Memory B cell (primary cell): ENCODE measurements at places on chromosomes 5 and 9.

- no peak for DNase-seq
Measured at GRCh38 chr5:35656721-35657120, 39.1 kb downstream of the SPEF2 start.

DNA sequence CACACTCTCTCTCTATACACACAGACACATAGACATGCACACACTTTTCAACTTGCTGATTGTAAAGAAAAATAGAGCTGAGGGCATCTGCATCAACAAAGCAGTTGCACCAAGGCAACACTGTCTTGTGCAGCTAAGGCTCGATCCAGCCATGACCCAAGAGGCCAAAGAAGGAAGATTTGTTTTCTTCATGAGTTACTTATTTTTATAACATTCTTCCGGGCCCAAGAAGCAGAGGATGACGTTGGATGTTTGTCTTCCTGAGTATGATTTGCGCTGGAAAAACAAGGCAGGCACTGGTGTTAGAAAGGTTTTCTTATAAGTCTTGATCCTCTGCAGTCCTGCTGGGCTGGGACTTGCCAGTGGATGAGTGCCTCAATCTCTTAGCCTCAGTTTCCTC lies 344.1 kb downstream of the ADAMTS6 start:
- DNase-seq, result no peak

GRCh38 chr5:164361986-164362385 lies 856.6 kb downstream of the MAT2B start:
- DNase-seq, result no peak

GRCh38 chr5:26388976-26389375 lies 649.4 kb downstream of the CDH9 start:
- no peak for DNase-seq

DNA sequence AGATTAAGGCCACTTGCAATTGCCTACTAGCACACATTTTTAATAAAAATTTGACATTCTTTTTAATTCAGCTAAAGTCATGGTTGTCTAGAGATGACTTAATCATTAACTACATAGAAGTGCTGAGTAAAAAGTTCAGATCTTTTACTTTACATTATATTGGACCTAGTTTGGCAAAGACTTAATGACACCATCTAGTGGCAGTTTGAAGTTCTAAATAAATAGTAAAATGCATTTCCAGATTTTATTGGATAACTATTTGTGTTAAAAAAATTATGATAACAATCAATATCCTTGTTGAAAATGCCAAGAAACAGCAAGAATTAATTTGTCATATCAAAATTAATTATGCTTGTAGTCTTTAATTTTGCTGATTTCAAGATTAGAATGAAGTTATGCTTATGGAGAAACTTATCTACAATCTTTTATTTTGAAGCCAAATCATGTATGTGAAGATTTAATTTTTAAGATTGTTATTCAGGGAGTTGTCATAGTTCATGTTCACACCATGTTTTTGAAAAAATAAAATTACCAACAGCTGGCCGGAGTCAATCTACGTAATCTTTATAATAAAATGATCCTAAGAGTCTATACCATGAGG lies 69.6 kb upstream of the PJA2 start:
- DNase-seq, result no peak

- DNase-seq, result no peak
Measured at GRCh38 chr9:18531136-18532065, 57.4 kb downstream of the ADAMTSL1 start.

DNA sequence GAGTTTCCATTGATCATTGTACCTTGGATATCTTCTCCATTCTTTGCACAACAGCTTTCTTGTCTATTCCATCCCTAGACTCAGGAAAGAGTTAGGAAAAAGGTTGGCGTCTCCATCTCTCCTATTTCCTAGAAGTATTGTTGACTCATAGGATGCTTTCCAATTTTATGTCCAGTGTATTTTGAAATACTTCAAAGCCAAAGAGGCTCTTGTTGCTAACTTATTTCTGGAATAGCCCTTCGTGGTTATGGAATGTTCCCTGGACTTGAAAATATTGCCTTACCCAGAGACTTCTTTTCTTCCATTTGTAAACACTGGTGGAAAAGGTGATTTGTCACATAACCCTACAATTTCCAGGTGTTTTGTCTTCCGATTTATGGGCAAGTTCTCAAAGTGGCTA lies 402.3 kb upstream of the ZNF608 start:
- no peak for DNase-seq

DNA sequence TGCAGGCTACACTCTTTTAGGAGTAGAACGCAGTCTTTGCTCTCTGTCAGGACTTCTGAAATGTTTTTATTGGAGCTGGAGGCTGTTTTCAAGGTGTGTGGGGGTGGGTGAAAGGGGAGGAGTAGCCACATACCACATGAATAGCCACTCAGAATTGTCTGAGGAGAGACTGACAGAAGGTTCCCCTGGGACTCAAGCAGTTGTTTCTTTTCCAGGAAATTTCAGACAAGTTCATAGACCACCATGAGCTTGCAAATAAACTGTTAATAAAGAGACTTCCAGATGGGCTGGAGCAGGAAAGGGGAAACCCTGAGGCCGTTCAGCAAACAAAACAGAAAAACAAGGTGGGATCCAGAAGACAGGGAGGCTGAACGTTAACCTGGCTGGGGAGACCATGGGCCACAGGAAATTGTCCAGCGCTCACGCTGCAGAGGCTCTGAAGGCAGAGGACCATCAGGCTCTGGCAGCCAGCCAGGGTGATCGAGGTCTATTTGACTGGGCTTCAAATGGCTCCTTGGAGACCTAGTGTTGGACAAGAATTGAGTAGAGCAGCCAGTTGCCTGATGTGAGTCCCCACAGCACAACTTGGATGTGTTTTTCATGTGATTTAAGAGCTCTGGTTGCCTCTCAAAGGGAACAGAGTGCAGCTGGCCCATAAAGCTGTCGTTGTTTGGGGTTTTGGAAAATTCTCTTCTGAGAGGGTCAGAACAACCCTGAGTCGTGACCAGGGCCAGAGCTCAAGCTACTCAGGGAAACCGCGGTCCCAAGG lies 159.2 kb upstream of the RAI14 start:
- no peak for DNase-seq

- no peak for DNase-seq
Measured at GRCh38 chr5:143403334-143403592, 223 bp downstream of the NR3C1 start.

DNA sequence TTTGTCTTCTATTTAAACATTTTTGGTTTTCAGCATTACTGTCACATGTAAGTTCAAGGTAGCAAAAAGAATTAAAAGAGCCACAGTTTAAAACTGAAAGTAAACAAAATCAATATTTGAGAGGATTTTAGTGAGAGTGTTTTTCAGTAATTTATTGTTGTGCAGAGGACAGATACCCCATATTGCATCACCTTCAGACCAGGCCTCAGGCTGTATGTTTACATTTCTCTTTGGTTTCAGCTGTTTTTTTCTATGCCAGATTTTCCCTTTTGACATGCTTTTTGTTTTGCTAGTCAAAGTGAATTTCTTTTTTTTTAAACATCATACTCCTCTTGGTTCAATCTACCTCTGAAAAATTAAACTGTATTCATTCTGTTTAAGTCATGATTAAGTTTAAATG lies 47.2 kb downstream of the MAST4 start:
- no peak for DNase-seq

DNA sequence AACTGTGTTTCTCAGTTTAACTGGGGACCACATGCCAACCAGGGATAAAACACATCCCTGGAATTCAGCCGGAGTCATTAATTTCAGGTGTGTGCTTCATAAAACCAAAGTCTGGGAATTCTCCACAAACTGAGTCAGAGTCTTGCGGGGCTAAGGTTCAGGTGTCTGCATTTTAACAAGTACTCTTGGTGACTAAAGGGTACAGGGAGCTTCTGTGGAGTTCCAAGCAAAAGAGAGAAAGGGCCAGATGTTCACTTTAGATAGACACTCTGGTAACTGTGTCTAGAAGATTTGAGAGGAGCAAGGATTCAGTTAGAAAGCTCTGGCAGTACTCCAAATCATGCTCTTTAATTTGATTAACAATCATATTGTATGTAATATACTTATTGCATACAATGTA lies 4.0 kb downstream of the NADK2 start:
- DNase-seq, result no peak

- DNase-seq, result no peak
Measured at GRCh38 chr5:179605026-179605833, 18.2 kb downstream of the HNRNPH1 start.

GRCh38 chr9:74645007-74645639 lies 148.0 kb downstream of the RORB start:
- no peak for DNase-seq

DNA sequence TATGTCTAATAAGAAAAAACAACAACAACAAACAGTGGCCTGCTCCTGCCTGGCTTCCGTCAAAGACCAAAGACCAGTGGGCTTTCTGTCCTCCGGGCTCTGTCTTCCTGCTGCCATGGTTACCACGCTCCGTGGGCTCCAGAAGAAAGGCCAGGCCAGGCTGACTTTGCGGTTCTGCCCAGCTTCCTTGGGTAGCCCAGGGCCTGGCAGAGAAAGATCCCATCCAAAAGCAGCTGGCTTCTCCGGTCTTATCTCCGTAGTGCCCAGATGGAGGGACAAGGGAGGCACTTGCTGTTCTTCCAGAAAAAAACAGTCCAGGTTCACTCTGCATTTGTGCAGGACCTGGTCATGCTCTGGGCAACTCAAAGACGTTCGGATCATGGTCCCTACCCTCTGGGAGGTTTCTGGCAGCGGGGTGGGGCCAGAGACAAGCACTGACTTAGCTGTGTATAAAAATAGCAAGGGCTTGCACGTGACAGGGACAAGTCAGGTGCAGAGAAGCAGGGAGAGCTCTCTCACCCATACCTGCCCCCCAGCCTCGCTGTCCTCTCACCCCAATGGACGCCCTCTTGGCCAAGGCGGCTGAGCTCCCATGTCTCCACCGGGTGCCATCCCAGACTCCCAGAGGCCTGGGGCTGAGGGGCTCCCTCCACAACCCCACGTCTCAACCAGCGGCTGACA lies 212.2 kb downstream of the C9orf50 start:
- DNase-seq, result no peak

GRCh38 chr9:70789086-70789485 lies 332.3 kb downstream of the TRPM3 start:
- DNase-seq, result no peak
